ENCODE measurements at places on chromosomes 11 and 22. TPM values are rescaled to one million over a fixed set of nuclear protein-coding genes. Genes with fewer than 3 reads are reported as not detected.

TRMT112 gene
- 325 TPM for total RNA-seq

BIK gene
- under 0.01 TPM for total RNA-seq

MMP27 gene
- total RNA-seq, result not detected

HPX gene
- 0.38 TPM for total RNA-seq

OAF gene
- 17.5 TPM for total RNA-seq

OR10D3 gene
- total RNA-seq, result not detected

WNT7B gene
- total RNA-seq, result 0.58 TPM

TESMIN gene
- total RNA-seq, result 0.19 TPM

HPS5 gene
- 61.0 TPM for total RNA-seq

CHCHD10 gene
- total RNA-seq, result 3.7 TPM

ROBO3 gene
- total RNA-seq, result 6.1 TPM

GLYATL2 gene
- total RNA-seq, result 0.19 TPM

OR5W2 gene
- total RNA-seq, result not detected

SPDYC gene
- not detected for total RNA-seq

ADM2 gene
- total RNA-seq, result 0.58 TPM

MMP3 gene
- 0.19 TPM for total RNA-seq

A4GALT gene
- 20.9 TPM for total RNA-seq

TSG101 gene
- 81.5 TPM for total RNA-seq

ZP1 gene
- 4.2 TPM for total RNA-seq

C1QTNF4 gene
- not detected for total RNA-seq

AMPD3 gene
- 2.7 TPM for total RNA-seq

CCDC87 gene
- total RNA-seq, result 0.28 TPM

REXO2 gene
- total RNA-seq, result 271 TPM

OR4C12 gene
- not detected for total RNA-seq

SLC7A4 gene
- total RNA-seq, result under 0.01 TPM

TRIM66 gene
- 9.6 TPM for total RNA-seq

TBX10 gene
- not detected for total RNA-seq

HMOX1 gene
- 156 TPM for total RNA-seq

PANX3 gene
- not detected for total RNA-seq

NCAPD3 gene
- 8.7 TPM for total RNA-seq

SLC22A9 gene
- not detected for total RNA-seq

ALDH3B2 gene
- not detected for total RNA-seq

CCDC134 gene
- total RNA-seq, result 7.9 TPM

NEFH gene
- total RNA-seq, result under 0.01 TPM

MS4A15 gene
- not detected for total RNA-seq

NAALADL1 gene
- total RNA-seq, result 16.9 TPM

ANO3 gene
- 0.38 TPM for total RNA-seq

YWHAH gene
- 221 TPM for total RNA-seq

BTBD18 gene
- not detected for total RNA-seq

STX3 gene
- total RNA-seq, result 13.8 TPM

ESAM gene
- 7.1 TPM for total RNA-seq

SAAL1 gene
- total RNA-seq, result 27.6 TPM

P2RX6 gene
- 2.7 TPM for total RNA-seq

LARGE2 gene
- not detected for total RNA-seq
